Stimulated activated CD4-positive, alpha-beta T cell treated with anti-CD3 and anti-CD28 coated beads, Interleukin-1b, Interleukin-23, amount 100 ng/mL, for 24 hours (primary cell): ENCODE measurements at places on chromosomes 7 and 10.

GRCh38 chr7:31456646-31457368 is 57.1 kb upstream of the ITPRID1 start:
- DNase-seq = no peak

- no peak for DNase-seq
These were observed 65.4 kb downstream of the TRUB1 start for GRCh38 chr10:115003396-115003795.

- DNase-seq = no peak
These were observed 27.8 kb downstream of the MRC1 start for GRCh38 chr10:17836942-17837341.

GRCh38 chr7:39272111-39272510 is 294.1 kb upstream of the YAE1 start:
- DNase-seq = no peak

DNA sequence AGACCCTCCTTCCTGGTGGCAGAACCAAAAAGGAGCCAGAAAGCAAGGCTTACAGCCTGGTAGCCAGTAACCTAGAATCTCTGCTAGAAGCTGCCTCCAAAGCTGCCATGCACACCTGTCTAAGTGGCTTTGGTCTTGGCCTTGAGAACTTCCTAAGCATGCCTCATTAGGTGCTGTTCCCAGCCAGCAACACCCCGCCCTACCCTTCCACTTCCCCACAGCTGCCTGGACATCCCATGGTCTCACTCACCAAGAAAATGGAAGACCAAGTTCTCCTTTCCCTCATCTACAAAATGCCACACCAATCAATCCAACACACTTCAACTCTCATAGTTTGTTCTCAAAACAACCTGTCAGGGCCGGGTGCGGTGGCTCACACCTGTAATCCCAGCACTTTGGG is 4.2 kb downstream of the PSAP start:
- DNase-seq = no peak
